ENCODE measurements at places on chromosomes 6 and 20. TPM values are rescaled to one million over a fixed set of nuclear protein-coding genes. Genes with fewer than 3 reads are reported as not detected.

- H3K4me1 ChIP-seq = no peaks in the 10 kb centered on the region
- no peak overlapping the region for H3K27ac ChIP-seq
- no peak for DNase-seq
- no peaks in the 10 kb centered on the region for H3K27me3 ChIP-seq
- H3K4me3 ChIP-seq = no peak overlapping the region
Observed at GRCh38 chr6:128742900-128743299, 140.0 kb upstream of the LAMA2 start.

The ZBTB46 gene
- total RNA-seq = 4.3 TPM

GRCh38 chr20:54199283-54199682 lies 8.6 kb upstream of the PFDN4 start:
- no peak overlapping the region for H3K4me3 ChIP-seq
- no peaks in the 10 kb centered on the region for H3K27me3 ChIP-seq
- H3K36me3 ChIP-seq = no peaks in the 10 kb centered on the region
- H3K4me1 ChIP-seq = no peaks in the 10 kb centered on the region
- no peak overlapping the region for H3K27ac ChIP-seq

The ACOT8 gene
- total RNA-seq = 42.8 TPM

GRCh38 chr6:162612613-162613012 lies 115.0 kb downstream of the PRKN start:
- H3K27ac ChIP-seq = no peak overlapping the region
- peaks cover 5% of the 10 kb centered on the region for H3K4me1 ChIP-seq
- H3K4me3 ChIP-seq = no peak overlapping the region
- H3K36me3 ChIP-seq = no peaks in the 10 kb centered on the region
- no peaks in the 10 kb centered on the region for H3K27me3 ChIP-seq

- DNase-seq = no peak
- no peak overlapping the region for H3K27ac ChIP-seq
- no peaks in the 10 kb centered on the region for H3K27me3 ChIP-seq
Observed at GRCh38 chr6:163860287-163861081, 446.0 kb downstream of the QKI start.

The MTO1 gene
- 13.7 TPM for total RNA-seq

- H3K27ac ChIP-seq = no peak overlapping the region
- H3K36me3 ChIP-seq = no peaks in the 10 kb centered on the region
- no peak for DNase-seq
Observed at GRCh38 chr20:34222208-34222607, 19.0 kb upstream of the ASIP start.

- no peak overlapping the region for H3K27ac ChIP-seq
- peaks cover 1% of the 10 kb centered on the region for H3K36me3 ChIP-seq
- H3K4me3 ChIP-seq = no peak overlapping the region
- no peaks in the 10 kb centered on the region for H3K27me3 ChIP-seq
- peaks cover 3% of the 10 kb centered on the region for H3K4me1 ChIP-seq
Observed at GRCh38 chr20:35063168-35063567, 29.4 kb downstream of the TRPC4AP start.

- no peak overlapping the region for H3K27ac ChIP-seq
- H3K4me1 ChIP-seq = no peaks in the 10 kb centered on the region
- DNase-seq = no peak
Observed at GRCh38 chr6:35151466-35151865, 10.3 kb upstream of the TCP11 start.

GRCh38 chr20:13118676-13119075 lies 102.4 kb upstream of the ISM1 start:
- no peaks in the 10 kb centered on the region for H3K36me3 ChIP-seq
- DNase-seq = no peak
- H3K27ac ChIP-seq = no peak overlapping the region
- H3K4me3 ChIP-seq = no peak overlapping the region
- H3K27me3 ChIP-seq = no peaks in the 10 kb centered on the region

DNA sequence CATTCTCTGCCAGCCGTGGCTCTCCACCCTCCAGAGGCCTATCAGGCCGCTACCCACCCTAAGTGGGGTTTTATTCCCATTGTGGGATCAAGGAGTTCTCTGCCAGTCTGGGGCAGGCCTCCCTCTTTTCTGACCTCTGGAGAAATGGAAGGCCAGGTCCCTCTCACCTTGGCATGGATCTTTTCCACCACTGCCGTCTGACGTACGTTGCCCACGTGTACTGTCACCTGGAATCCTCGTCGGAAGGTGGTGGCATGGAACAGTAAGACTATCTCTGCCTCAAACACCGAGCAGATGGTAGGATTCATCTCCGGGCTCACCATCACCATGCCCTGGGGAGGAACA lies 7.3 kb downstream of the GTPBP2 start:
- no peak for DNase-seq
- H3K4me3 ChIP-seq = no peak overlapping the region
- H3K27me3 ChIP-seq = no peaks in the 10 kb centered on the region
- H3K4me1 ChIP-seq = peaks cover 7% of the 10 kb centered on the region
- no peaks in the 10 kb centered on the region for H3K36me3 ChIP-seq

DNA sequence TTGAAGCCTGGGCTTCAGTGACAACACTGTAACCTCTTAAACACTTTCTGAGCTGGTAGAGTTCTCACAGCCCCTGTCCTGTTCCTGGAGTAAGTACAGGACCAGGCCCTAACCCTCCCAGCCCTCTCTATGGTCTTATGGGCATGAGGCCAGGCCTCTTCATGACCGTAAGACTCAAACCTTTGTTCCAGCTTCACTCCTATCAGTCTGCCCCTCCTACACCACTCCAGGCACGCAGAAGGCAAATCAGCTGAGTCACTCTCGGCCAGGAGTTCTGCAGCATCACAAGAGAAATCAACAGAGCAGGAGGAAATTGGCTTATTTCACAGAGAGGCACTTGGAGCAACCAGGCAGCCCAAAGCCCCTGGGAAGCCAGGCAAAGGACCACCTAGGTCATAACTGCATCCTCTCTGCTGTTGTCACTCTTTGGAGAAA lies 25.3 kb upstream of the CHD6 start:
- H3K27me3 ChIP-seq = no peaks in the 10 kb centered on the region
- no peaks in the 10 kb centered on the region for H3K36me3 ChIP-seq
- H3K4me3 ChIP-seq = no peak overlapping the region
- H3K4me1 ChIP-seq = peaks cover 5% of the 10 kb centered on the region

The ROS1 gene
- total RNA-seq = not detected

The TUBB2A gene
- total RNA-seq = 44.9 TPM

The CDH4 gene
- total RNA-seq = 0.52 TPM

DNA sequence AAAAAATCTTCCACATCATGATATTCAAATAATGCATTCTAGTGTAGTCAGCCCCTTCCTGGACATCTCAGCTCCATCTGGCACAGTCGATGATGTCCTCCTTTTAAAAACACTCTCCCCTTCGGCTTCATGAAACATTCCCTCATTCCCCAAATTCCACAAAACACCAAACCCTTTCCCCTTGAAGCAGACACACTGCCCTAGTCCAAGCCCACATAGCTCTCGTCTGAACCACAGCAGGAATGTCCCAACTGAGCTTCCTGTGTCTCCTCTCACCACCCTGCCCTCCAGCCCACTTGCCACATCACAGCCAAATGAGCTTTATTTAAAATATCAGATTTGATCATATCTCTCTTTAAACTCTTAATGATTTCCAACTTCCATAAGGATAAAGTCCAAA lies 106.4 kb upstream of the CARMIL1 start:
- peak; percentile 39 for DNase-seq
- H3K4me1 ChIP-seq = peaks cover 13% of the 10 kb centered on the region
- H3K27me3 ChIP-seq = no peaks in the 10 kb centered on the region
- H3K27ac ChIP-seq = no peak overlapping the region

- no peak overlapping the region for H3K4me3 ChIP-seq
- no peaks in the 10 kb centered on the region for H3K27me3 ChIP-seq
- no peaks in the 10 kb centered on the region for H3K36me3 ChIP-seq
- no peak for DNase-seq
- H3K27ac ChIP-seq = no peak overlapping the region
Observed at GRCh38 chr20:20317195-20317594, 50.7 kb upstream of the INSM1 start.

GRCh38 chr6:114421199-114421598 lies 78.4 kb upstream of the HS3ST5 start:
- H3K36me3 ChIP-seq = no peaks in the 10 kb centered on the region
- DNase-seq = no peak
- H3K27ac ChIP-seq = no peak overlapping the region
- no peaks in the 10 kb centered on the region for H3K27me3 ChIP-seq
- no peaks in the 10 kb centered on the region for H3K4me1 ChIP-seq

The FAM83C gene
- not detected for total RNA-seq

- no peak overlapping the region for H3K27ac ChIP-seq
- no peak overlapping the region for H3K4me3 ChIP-seq
- H3K27me3 ChIP-seq = no peaks in the 10 kb centered on the region
- no peaks in the 10 kb centered on the region for H3K4me1 ChIP-seq
- no peaks in the 10 kb centered on the region for H3K36me3 ChIP-seq
Observed at GRCh38 chr6:160202411-160202810, 56.2 kb downstream of the SLC22A2 start.

- no peaks in the 10 kb centered on the region for H3K4me1 ChIP-seq
- H3K36me3 ChIP-seq = peaks cover 10% of the 10 kb centered on the region
- H3K27me3 ChIP-seq = no peaks in the 10 kb centered on the region
- H3K27ac ChIP-seq = no peak overlapping the region
Observed at GRCh38 chr20:34452281-34452982, 63.8 kb upstream of the DYNLRB1 start.

The FAM110A gene
- 8.2 TPM for total RNA-seq

GRCh38 chr6:104951677-104952076 lies 5.2 kb upstream of the LIN28B start:
- no peak for DNase-seq
- H3K4me3 ChIP-seq = no peak overlapping the region
- no peaks in the 10 kb centered on the region for H3K4me1 ChIP-seq
- no peak overlapping the region for H3K27ac ChIP-seq
- peaks cover 33% of the 10 kb centered on the region for H3K27me3 ChIP-seq

- no peak overlapping the region for H3K27ac ChIP-seq
- H3K4me1 ChIP-seq = peaks cover 5% of the 10 kb centered on the region
- H3K4me3 ChIP-seq = no peak overlapping the region
Observed at GRCh38 chr6:162211022-162211421, 516.5 kb downstream of the PRKN start.

The CST5 gene
- total RNA-seq = not detected

DNA sequence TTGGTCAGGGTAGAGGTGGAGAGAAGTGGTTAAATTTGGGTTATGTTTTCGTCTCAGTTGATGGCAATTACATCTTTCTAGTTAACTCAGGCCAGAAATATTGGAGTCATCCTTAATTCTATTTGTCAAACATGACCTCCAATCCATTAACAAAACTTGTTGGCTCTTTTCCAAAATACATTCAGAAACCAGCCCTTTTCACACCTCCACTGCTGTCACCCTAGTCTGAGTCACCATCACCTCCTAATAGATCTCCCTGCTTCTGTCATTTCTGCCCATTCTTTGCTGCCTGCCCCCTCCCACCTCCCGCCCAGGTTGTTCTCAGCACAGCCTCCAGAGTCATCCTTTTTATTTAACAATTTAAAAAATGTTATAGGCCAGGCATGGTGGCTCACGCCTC lies 3.0 kb upstream of the ABCF1 start:
- H3K27me3 ChIP-seq = no peaks in the 10 kb centered on the region
- no peaks in the 10 kb centered on the region for H3K36me3 ChIP-seq
- DNase-seq = no peak

The SPATA2 gene
- 7.3 TPM for total RNA-seq

DNA sequence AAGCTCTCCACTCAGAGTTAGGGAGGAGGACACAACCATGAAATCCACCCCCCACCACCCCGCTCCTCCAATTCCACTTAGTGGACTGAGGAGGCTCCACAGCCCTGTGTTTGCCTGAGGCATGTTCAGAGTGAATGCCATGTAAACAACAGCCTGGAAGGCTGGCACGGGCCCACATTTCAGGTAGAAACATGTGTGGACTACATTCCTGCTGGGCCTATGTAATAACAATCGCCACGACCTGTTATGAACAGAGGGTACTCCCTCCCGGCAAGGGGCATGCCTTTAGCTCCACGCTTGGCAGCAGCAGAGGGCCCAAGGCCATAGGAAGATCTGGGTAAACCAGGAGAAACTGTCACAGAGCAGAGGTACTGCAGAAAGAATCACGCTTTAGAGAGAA lies 65.5 kb downstream of the ISM1 start:
- H3K27ac ChIP-seq = no peak overlapping the region
- no peaks in the 10 kb centered on the region for H3K4me1 ChIP-seq
- no peaks in the 10 kb centered on the region for H3K36me3 ChIP-seq
- DNase-seq = peak; percentile 50

The SPATS1 gene
- total RNA-seq = not detected

DNA sequence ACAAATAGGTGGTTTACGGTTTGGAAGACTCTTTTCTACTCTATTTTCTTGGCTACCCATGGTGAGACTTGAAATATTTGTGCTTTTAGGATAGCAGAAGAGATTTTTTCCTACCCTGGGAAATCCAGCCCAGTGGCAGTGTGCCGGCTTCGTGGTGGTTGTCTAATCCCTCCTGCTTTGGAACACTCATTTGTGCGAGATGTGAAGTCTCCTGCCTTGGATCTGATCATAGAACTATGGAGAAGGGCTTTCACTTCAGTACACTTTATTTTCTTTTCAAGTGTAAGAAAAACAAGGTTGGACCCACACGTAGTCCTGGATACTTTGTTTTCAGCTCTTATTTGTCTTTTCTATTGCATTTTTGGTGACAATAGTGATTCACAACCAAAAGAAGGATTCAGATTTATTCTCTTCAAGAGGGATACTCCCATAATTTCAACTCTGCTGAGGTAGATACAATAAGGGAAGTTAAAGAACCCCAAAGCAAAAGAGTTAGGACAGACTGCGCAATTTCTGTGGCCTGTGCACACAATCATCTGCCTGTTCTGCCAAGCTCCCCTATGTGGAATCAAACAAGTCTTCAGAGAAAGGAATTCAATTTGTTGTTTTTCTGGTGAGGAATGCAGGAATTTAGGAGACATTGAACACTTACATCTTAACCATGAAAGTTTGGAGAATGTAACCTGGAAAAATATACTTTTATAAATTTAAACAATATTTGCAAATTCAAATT lies 413.2 kb downstream of the GJA1 start:
- no peak overlapping the region for H3K4me3 ChIP-seq
- peaks cover 4% of the 10 kb centered on the region for H3K4me1 ChIP-seq
- H3K27me3 ChIP-seq = no peaks in the 10 kb centered on the region
- H3K36me3 ChIP-seq = no peaks in the 10 kb centered on the region
- no peak for DNase-seq

The MMP24OS gene
- 27.5 TPM for total RNA-seq

The PRSS16 gene
- 10.9 TPM for total RNA-seq

Data from body of pancreas (tissue), 4 donors.